Stimulated activated CD4-positive, alpha-beta T cell treated with anti-CD3 and anti-CD28 coated beads, Interleukin-2, amount 100 ng/mL, for 48 hours (primary cell): ENCODE measurements at places on chromosomes 16 and 17.
A peak's percentile ranks its signal among the peaks of the same experiment; 100 is the strongest.

GRCh38 chr16:85515830-85516397 lies 97.2 kb upstream of the GSE1 start:
- DNase-seq, result no peak

GRCh38 chr17:76642032-76642561 lies 1.5 kb downstream of the ST6GALNAC1 start:
- DNase-seq, result no peak

GRCh38 chr16:86012221-86012620 lies 113.3 kb downstream of the IRF8 start:
- DNase-seq, result no peak

DNA sequence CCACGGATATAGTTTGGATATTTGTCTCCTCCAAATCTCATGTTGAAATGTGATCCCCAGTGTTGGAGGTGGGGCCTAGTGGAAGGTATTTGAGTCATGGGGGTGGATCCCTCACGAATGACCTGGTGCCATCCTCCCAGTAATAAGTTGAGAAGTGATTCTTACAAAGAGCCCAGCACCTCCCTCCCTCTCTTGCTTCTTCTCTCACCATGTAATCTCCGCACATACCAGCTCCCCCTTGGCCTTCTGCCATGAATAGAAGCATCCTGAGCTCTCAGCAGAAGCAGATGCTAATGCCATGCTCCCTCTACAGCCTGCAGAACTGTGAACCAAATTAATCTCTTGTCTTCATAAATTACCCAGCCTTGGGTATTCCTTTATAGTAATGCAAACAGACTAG lies 41.9 kb upstream of the RBBP6 start:
- DNase-seq, result no peak

DNA sequence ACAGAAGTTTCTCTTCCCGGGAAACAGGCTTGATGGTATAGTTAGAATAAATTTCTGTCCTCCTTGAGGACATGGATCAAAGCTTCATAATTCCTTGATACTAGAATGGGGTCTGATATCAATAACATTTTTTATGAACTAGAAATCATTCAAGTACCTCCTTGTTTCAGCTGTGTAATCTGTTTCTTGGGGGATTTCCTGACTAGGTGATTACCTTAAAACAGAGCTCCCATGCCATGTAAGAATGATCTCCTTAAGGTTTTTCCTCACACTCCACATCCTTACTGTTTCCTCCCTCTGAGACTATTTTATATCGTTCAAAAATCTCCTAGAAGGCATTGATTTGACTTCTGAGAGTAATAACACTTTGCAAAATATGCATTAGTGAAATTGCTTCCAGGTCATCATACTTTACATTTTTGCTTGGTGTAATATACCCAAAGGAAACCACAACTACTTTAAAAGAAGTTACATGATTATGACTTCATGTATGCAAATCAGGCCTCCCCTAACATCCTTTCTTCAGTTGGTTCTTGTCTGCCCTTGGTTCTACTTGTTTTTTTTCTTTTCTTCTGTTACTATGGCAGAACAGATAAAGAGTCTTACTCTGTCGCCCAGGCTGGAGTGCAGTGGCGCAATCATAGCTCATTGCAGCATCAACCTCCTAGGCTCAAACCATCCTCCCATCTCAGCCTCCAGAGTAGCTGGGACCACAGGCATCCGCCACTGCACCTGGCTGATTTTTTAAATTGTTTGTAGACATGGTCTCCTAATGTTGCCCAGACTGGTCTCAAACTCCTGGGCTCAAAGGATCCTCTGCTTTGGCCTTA lies 388.8 kb downstream of the ZFHX3 start:
- no peak for DNase-seq

DNA sequence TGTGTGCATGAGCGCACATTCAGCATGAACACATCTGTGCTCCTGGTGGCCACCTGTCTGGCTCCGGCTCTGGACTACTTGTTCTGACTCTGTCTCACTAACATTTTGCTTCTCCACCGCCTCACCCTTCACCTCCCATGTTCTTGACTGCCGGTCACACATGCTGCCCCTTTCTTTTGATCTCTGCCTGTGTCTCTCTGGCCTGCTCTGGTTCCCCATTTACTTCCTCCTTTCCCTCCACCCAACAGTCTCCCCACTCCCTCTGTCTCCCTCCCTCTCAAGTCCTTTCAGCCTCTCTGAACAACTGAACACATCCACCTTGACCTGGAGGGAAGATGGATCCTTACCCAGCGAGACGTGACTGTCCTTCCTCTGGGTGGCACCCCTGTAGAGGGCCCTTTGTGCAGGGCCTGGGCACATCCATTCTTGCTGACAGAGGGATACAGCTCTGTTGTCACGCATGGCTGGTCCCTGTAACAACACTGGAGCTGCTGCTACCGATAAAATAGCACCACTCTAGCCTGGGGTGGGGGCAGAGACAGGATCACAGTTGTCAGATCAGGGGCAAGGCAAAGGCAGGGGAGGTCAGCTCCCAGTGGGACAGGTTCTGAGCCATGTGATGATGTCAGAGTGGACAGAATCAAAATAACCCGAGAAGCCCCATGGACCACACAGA lies 11.0 kb downstream of the ZSCAN32 start:
- no peak for DNase-seq

DNA sequence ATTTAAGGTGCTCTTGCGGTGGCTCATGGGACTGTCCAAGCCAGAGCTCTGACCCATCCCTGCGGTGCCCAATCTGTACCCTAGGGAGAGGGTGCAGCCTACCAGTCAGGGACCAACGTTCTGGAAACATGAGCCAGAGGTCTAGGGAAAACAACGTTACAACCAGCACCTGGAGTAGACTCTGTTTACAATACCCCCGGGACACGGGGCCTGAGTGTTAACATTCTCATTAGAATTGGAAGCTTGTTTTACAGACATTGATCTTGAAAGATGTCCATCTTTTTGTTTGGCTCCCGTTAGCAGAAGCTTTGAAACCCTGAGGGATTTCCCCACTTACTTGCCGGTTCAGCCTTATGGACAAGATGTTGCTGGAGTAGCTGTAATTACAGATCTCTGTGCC lies 6.9 kb downstream of the WIPI1 start:
- DNase-seq, result no peak

DNA sequence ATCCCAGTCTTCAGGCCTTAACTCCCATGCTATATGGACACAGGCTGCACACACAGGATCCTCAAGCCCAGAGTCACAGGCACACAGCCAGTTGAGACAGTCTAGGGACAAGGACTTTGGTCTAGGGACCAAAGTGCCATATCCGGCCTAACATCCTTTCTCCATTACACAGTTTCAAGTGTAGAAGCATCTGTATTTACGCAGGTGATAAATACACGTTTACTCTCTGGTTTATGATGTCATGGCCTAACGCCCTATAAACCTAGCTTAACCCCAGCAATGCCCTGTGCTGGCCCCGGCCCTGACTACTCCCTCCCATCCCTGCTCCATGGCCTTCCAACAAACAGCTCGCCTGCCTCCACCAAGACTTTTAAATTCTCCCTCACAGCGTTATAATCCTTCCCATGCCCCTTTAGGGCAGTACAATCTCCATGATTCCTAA lies 17.1 kb downstream of the CUEDC1 start:
- DNase-seq, result no peak

DNA sequence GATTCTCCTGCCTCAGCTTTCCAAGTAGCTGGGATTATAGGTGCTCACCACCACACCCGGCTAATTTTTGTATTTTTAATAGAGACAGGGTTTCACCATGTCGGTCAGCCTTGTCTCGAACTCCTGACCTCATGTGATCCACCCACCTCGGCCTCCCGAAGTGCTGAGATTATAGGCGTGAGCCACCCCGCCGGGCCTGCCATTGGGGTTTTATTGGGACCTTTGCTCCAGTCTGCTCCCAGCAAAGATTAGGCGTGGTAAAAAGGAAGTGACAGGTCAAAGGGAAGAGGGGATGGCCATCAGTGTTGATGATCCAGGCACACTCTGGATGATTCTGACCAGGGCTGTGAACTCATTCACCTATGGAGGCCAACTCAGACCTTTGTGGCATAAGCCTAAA lies 20.5 kb downstream of the MYLK3 start:
- DNase-seq, result no peak

- DNase-seq, result no peak
Observed at GRCh38 chr16:3183445-3184139, 4.4 kb upstream of the OR1F1 start.

DNA sequence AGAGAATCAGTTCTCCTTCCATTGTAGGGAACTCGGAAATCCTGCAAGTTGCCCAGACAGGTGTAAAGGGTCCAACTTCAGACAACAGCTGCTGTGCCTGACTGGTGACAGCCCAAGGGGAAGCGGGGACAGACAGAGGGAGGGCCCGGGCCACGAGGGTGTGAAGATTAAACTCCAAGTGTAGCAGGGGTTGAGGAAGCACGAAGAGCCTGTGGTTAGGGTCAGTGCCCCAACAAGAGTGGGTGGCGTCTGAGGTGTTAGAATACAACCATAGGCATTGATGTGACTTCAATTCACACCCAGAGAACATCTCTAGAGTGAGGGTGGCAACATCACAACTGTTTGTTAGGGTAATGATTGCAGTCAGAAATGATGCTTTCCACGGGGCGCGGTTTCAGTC lies 39.1 kb downstream of the ASPA start:
- DNase-seq, result no peak

GRCh38 chr17:38701504-38702165 lies 3.4 kb upstream of the MLLT6 start:
- peak; percentile 79 for DNase-seq

DNA sequence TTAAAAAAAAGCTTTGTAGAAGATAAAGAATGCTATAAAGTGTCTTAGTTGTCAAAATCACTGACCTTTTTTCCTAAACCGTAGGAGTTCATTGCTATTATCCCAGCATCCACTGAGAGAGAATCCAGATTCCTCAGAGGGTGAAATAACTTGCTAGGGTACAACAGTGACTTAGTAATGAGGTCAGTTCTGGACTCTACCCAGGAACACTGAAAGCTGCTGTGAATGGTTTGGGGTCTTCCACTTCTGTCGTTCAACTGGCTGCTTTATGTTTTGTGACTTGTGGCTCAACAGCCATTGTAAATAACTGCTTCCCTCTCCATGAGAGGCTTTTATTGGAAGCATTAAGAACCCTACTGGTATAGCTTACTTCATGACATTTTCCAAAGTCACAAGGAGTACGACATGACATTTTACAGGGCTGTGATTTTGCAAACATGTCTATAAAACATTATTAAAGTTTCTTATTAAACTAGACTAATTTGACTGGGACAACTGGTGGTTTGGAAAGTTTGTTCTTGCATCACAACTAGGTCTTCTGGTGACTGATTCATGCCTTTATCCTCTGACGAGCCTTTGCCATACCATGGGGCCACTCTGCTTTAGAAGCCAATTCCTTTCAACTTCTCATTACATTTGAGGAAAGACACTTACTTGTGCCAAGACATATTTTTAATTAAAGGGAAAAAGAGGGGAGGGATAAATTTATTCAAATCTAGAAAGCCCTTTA lies 92.2 kb upstream of the CDH11 start:
- no peak for DNase-seq

- DNase-seq, result no peak
Observed at GRCh38 chr17:19868079-19868395, 301 bp upstream of the ULK2 start.

DNA sequence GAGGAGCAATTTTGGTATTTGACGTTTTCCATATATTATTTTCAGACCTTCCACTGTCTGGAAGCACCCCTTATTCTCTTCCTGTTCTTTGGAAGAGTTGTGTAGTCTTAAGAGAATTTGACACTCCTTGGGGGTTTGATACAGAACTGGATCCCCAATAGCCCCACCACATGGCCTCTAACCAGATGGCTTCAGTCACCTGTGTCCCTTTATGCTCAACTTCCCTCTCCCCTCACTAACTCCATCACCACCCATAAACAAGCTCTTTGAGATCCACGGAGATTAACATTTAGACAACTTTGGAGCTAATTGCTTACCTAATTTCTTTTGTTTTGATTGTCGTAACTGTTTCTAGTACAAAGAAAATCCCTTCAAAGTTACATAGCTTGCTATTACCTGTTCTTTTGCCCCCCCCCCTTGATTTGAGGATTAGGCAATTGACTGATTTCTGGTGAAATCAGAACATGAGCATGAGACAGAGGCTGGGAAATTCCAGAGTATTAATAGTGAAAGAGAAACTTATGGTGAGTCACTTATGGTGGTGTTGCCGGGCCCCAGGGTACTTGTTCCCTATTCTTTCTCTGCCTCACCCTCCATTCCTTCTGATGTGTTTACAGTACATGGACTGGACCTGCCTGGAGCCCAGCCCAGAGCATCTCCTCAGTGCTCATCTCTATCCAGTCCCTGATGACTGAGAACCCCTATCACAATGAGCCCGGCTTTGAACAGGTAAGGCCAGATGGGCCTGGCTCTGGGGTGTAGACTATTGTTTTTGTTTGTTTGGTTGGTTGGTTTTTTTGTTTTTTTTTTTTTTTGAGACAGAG lies 7.5 kb downstream of the UBE2Z start:
- DNase-seq, result peak; percentile 46

DNA sequence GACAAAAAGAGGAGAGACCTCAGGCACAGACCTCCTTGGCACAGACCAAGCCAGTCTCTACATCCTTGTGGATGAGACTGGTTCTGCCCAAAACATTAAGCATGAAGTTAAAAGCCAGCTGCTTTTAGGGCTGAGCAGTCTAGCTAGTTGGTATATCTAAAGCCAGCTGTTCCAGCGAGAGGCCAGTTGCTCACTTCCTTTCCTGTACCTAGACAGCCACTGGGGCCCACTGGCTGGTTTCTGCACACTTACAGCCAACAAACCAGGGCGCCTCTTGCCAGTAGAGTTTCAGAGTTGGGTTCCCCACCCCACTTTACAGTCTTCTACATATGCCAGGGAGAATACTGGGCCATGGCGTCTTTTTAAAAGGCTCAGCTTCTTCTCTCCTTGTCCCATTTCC lies 242.4 kb downstream of the ZFHX3 start:
- DNase-seq, result no peak
